ENCODE measurements at places on chromosomes 1 and 21. TPM values are rescaled to one million over a fixed set of nuclear protein-coding genes. Genes with fewer than 3 reads are reported as not detected.

Gene FAM177B
- not detected for total RNA-seq

Gene CFHR2
- total RNA-seq: not detected

Gene CD160
- total RNA-seq: 0.10 TPM

Gene PADI3
- total RNA-seq: 1.3 TPM

Gene HES3
- not detected for total RNA-seq

Gene GART
- total RNA-seq: 62.1 TPM

Gene MFAP2
- 0.34 TPM for total RNA-seq

Gene CHRM3
- 0.28 TPM for total RNA-seq

Gene CNR2
- total RNA-seq: not detected

Gene SYCP1
- total RNA-seq: not detected

Gene AJAP1
- under 0.01 TPM for total RNA-seq

Gene GRIK3
- total RNA-seq: not detected

Gene CSMD2
- total RNA-seq: not detected

Gene BLZF1
- total RNA-seq: 24.6 TPM
